ENCODE measurements at places on chromosomes 16 and 17. TPM values are rescaled to one million over a fixed set of nuclear protein-coding genes. Genes with fewer than 3 reads are reported as not detected.

Gene GLP2R
- polyA plus RNA-seq, result 0.84 TPM

Gene KRTAP1-5
- not detected for polyA plus RNA-seq

Gene ZSCAN10
- not detected for polyA plus RNA-seq

Gene CNOT1
- 24.3 TPM for polyA plus RNA-seq

Gene CNGB1
- polyA plus RNA-seq, result 0.05 TPM

Gene C17orf58
- 4.8 TPM for polyA plus RNA-seq

Gene MRPL12
- polyA plus RNA-seq, result 98.7 TPM

Gene GDPD1
- polyA plus RNA-seq, result 1.2 TPM

Gene TNK1
- polyA plus RNA-seq, result 13.8 TPM

Gene JPH3
- 0.53 TPM for polyA plus RNA-seq

Gene EVPLL
- polyA plus RNA-seq, result not detected

Gene RNF112
- polyA plus RNA-seq, result 1.2 TPM

Gene IQCK
- polyA plus RNA-seq, result 15.1 TPM

Gene MMP25
- 1.6 TPM for polyA plus RNA-seq

Gene KRTAP2-2
- polyA plus RNA-seq, result not detected

Gene GLTPD2
- polyA plus RNA-seq, result 0.23 TPM

Gene KRTAP9-9
- polyA plus RNA-seq, result not detected

Gene ENPP7
- polyA plus RNA-seq, result 0.05 TPM

Gene KCNJ2
- 0.38 TPM for polyA plus RNA-seq

Gene TSPOAP1
- polyA plus RNA-seq, result 90.2 TPM

Gene CHRNE
- 0.77 TPM for polyA plus RNA-seq

Gene COA3
- 130 TPM for polyA plus RNA-seq
